ENCODE measurements at places on chromosomes 4 and X. TPM values are rescaled to one million over a fixed set of nuclear protein-coding genes. Genes with fewer than 3 reads are reported as not detected.

Gene CXorf66
- total RNA-seq: not detected

Gene RBM47
- total RNA-seq: 3.9 TPM

Gene SPANXA1
- total RNA-seq: not detected

Gene RBPJ
- 46.4 TPM for total RNA-seq

Gene SHROOM2
- total RNA-seq: not detected

Gene CSN1S1
- total RNA-seq: not detected

Gene ZCCHC12
- not detected for total RNA-seq

Gene EMD
- total RNA-seq: 175 TPM

Gene ARMCX4
- total RNA-seq: 7.9 TPM

Gene ETDB
- not detected for total RNA-seq

Gene FGFRL1
- 32.5 TPM for total RNA-seq

Gene AFP
- total RNA-seq: not detected

Gene ATOH1
- not detected for total RNA-seq

Gene PAGE4
- not detected for total RNA-seq

Gene POU3F4
- total RNA-seq: not detected

Gene SOX3
- total RNA-seq: not detected

Gene BBS7
- total RNA-seq: 4.9 TPM

Gene SPANXA2
- total RNA-seq: not detected

Gene CSN2
- total RNA-seq: not detected

Gene MTMR8
- total RNA-seq: 7.9 TPM

Gene ADH1B
- not detected for total RNA-seq

Gene STK32B
- 0.32 TPM for total RNA-seq

Gene SLC16A2
- not detected for total RNA-seq

Gene CLIC2
- 0.75 TPM for total RNA-seq

Gene ZNF674
- 2.5 TPM for total RNA-seq

Gene LDOC1
- 5.2 TPM for total RNA-seq

Gene RBM46
- total RNA-seq: not detected

Gene ADH1C
- total RNA-seq: not detected

Gene SMIM10
- not detected for total RNA-seq

Gene PFKFB1
- 0.73 TPM for total RNA-seq

Gene CYTL1
- total RNA-seq: 1.00 TPM

Gene EOLA1
- total RNA-seq: 37.6 TPM

All from natural killer cell (primary cell).